ENCODE measurements at places on chromosomes 11 and 22.

DNA sequence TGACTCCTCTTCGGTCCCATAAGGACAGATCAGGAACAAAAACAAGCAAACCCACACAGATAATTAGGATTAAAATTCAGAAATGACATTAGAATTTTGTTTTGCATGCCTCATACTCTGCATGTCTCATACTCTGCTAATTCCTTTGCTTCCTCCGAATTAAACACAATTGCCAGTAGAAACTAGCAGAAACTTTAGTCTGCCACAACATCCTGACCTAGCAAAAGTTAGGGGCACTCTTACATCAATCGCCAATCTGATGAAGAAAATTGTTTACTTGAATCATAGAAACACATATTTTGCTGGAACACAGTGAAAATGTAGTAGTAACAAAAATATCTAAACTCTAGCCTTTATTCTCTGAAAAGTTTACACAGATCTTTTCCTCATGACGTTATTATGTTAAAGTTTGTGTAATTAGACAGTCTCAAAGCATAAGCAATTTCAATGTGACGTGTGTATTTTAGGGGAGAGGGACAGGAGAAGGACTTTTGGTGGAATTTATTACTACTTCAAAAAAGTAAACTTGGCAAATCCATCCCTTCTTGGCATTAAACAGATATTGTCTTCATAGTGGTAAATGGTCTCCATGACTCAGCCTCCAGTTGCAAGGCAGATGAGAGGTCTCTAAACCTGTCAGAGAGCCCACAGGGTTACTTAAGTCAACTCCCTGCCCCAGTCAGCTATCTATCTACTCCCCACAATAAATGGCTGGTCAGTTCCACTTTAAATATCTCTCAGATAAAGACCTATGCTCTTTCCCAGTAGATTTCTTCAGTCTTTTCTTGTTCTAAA is 249.8 kb upstream of the UBASH3B start:
- no peak for DNase-seq

DNA sequence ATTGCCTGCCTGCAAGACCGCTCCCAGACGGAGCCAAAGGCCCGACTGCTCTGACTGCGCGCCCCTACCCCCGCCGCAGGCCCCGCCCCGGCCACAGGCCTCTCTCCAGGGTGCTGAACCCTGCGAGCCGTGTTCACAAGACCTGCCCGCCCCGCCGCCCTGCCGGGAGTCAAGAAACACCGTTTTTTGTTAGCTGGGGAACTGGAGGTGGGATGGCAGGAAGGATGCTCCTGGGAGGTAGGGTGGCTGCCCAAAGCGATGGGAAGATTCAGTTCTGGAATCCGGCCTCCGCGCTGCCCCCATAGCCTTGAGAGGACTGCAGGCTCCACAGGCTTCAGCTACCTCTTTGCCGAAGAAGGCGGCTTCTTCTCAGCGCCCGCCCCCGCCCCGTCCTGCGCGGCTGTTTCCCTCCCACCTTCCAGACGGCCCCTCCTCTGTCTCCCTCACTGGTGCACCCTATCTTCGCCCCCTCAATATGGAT is 2.7 kb upstream of the PDE2A start:
- peak; percentile 23 for DNase-seq

- DNase-seq: no peak
Observed at GRCh38 chr11:46338988-46339666, 8.1 kb upstream of the DGKZ start.

GRCh38 chr22:38017272-38017920 is 33.0 kb upstream of the SOX10 start:
- DNase-seq: no peak

DNA sequence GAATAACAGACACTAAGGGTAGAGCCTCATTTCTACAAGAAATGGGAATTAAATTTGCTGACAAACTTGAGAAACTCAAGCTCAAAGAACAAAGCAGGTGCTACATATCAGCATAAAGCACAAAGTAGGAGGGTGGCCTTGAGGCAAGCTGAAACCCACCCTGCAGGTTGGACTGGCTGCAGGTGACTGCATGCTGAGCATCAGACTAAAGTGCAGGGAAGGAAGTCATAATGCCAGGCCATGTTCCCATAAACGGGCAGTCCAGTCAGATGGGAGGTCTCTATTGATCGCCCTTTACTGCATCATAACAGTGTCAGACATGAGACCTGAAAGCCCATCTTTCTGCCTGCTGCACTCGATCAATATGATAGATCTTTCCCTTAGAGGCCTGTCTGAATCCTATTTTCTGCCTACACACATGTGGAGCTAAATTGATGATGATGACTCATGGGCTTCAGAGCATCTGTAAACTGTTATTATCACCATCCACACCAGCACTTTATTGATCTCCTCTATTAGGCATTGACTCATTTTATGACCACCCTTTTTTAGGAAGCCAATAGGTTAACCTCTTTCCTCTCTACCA is 224.5 kb upstream of the DDI1 start:
- no peak for DNase-seq

DNA sequence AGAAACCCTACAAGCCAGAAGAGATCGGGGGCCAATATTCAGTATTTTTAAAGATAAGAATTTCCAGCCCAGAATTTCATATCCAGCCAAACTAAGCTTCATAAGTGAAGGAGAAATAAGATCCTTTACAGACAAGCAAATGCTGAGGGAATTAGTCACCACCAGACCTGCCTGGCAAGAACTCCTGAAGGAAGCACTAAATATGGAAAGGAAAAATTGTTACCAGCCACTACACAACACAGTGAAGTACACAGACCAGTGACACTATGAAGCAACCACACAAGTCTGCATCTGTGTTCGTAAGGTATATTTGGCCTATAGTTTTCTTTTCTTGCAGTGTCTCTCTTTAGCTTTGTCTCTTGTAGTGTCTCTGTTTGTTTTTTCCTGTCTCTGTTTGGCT is 29.0 kb downstream of the TMEM225 start:
- DNase-seq: no peak

DNA sequence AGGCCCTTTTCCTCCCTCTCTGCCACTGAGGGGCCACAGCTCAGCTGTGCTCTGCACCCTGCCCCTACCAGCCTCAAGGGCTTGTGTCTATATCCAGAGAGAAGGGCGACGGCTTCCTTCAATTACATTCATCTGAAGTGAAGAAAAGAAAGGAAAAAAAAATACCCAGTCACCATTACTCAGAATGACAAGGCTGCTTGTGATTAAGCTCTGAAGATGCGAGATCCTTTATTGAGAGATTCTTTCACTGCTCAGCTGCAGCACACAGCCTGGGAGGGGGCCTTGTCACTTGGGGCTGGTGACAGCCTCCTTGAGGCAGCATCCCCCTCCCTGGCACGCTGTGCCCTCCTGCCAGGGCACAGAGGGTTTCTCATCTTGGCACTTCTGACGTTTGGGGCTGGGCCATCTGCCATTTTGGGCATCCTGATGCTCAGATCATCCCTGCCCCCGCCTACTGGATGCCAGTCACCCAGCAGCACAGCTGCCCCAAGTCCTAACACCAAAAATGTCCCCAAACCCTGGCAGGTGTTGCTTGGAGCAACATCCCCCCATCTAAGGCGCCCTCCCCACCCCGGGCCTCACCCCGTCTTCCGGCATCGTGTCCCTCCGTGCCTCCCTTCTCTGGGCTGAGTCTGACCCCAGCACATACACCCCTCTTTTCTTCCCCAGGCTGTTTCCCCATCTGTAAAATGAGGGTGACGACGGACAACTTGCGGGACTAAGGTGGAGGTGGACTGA is 1394.7 kb downstream of the BRD1 start:
- DNase-seq: no peak

DNA sequence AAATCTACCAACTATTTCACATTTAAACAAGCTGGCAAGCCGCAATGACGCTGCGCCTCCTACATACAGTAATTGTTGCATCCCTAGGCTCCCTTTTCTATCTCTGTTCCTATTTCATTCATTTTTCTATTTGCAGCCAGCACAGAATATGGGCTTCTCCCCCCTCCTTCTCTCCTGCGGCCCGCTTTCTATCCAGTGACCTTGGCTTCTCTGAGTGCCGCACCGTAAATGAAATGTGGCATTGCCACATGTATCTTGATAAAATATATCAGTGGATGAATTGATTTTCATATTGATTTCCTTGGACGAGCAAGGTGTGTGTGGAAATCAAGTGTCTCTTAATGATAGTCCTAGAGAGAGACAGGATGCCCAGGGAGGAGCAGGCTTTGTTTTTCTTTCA is 70.2 kb downstream of the ZBTB16 start:
- no peak for DNase-seq

DNA sequence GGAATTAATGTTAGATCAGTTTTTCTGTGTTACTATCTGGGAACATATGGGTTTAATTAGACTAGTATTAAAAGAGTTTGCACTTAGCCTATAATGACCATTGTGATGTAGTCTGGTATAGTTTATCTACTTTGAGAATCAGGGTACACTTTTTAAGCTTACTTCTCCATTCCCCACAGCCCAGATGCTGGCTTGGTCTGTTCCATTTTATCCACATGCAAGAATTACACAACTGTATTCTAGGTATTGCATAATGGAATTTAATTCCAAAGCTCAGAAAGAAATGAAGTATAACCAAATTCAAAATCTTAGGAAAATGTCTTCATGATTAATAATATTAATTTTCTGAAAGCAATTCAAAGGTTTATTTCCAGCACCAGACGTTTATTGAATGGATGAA is 122.2 kb upstream of the PDGFD start:
- no peak for DNase-seq

DNA sequence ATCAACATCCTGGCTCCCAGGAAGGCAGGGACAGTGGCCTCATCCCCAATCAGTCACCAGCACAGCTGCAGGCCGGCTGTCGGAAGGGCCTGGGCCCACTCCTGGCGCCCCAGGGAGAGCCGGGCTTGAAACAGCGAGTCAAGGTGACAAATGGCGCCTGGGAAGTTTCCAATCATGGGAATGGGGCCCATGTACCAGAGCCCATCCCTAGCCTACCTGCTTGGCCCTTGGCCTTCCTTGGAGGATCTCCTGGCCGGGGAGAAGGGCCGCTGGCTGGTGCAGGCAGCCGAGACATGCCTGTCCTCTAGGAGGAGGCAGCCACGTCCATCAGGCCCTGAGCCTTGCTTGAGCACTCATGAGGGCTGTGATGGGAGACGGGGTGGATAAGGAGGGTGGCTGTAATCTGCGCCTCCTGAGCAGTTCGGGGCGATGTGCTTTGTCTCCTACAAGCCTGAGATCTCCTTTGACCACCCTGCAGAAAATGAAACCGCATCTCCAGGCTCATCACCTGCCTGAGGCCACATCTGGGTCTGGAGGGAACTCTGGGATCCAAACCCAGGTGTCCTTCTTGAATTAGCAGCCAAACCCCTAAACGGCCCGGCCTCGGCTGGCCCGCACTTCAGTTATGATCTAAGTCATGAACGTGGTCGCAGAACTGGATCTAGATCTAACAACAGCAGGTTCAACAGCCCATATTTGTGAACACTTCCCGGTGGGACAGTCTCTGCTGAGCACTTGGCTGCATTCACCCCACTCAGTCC is 862.0 kb downstream of the TBC1D22A start:
- DNase-seq: no peak

DNA sequence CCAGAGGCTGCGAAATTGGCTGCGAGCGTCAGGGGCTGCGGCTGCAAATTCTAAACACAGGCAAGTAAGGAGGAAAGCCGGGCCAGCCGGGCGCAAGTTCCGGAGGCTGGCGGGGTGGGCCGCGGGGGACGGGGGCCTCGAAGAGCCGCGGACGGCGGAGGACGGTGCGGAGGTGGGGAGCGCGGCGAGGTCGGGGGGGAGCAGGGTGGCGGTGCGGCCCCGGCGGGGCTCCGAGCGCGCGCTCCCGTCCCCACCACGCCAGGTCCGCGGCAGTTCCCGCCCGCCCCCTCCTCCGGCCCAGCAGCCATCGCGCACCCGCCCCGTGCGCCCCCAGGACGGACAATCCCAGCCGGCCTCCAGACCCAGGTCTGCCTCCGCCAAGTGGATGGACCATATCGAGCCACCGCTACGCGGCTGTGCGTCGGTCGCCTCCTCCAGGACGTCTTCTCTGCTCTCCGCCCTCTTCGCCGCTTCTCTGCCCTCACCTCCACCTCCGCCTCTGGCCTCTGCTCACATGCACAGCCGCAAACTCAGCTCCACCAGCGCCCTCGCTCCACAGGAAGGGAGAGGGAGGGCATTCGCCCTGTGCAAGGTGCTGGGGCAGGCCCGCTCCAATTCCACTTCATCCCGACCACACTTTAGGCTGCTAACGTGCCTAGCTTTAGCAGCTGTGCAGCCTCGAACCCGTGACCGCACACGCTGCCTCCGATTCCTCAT is 7.2 kb downstream of the ELFN2 start:
- DNase-seq: no peak

- DNase-seq: no peak
Observed at GRCh38 chr11:13009476-13009920, 382 bp downstream of the RASSF10 start.

DNA sequence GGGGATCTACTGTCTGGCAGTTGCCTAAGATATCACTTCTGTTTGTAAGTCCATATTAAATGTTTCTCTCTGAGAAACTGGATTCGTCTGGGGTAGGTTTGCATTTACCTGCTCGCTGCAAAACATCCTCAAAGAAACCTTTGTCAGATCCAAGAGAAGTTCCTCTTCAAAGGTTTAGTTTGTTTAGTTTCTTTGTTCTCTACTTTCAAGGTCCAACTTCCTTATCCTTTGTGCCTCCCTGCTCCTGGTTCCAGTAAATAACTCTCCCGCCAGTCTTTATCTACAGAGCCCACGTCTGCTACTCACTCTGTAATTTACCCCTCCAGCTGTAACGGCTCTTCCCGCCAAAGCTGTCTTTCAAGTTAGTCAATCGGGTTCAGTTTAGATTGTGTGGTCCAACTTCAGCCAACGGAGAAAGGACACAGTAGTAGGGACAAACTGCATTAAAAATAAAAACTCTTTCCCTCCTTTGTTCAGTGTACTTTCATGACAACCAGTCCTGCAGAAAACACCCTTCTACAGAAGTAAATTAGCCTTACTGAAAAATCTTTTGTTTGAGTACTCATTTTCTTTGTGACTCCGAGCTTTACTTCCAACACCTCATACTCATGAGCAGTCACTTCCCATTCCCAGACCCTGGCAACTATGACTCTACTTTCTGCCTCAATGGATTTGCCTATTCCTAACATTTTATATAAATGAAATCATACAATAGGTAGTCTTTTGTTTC is 41.0 kb downstream of the TMPRSS5 start:
- no peak for DNase-seq

- no peak for DNase-seq
Observed at GRCh38 chr11:34548278-34548677, 34.7 kb upstream of the ELF5 start.

DNA sequence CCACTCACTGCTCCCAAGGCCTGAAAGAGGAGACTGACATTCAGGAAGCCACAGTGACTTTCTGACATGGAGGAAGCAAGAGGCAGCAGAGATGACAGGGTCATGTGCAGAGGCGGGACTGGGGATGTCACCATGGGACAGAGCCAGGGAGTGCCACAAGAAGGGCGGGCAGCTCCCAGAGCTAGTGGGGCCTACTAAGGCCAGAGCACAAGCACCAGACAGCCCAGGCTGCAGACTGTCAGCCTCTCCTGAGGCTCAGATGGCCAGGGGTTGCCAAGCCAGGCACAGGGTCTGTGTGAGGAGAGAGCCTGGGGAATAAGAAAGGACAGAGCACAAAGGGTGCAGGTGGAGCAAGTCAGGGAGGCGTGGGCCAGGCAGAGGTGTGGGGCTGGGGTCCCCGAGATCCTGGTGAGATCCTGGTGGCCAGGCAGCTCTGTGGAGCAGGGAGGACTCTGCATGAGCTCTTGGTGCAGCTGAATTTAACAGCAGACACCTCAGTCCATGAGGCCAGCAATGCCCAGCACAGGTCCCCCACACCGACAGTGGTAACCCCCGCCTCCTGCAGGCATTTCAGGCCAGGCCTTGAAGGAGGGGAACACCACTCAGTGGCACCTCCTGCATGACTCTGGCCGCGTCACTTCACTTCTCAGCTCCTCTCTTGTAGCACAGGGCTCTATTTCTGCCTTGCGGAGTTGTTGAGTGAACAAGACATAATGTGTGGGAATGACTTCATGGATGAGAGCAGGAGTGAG is 52.3 kb downstream of the SGSM3 start:
- no peak for DNase-seq

Data from stimulated activated CD8-positive, alpha-beta memory T cell treated with anti-CD3 and anti-CD28 coated beads, Interleukin-12 subunit alpha, Interleukin-12 subunit beta, amount 100 ng/mL, for 4 hours (primary cell).